ENCODE measurements at places on chromosomes 4 and X.

- no peak for DNase-seq
Measured at GRCh38 chr4:152983774-152984411, 47.8 kb downstream of the FHDC1 start.

GRCh38 chr4:38387348-38387747 is 276.7 kb upstream of the KLF3 start:
- no peak for DNase-seq

DNA sequence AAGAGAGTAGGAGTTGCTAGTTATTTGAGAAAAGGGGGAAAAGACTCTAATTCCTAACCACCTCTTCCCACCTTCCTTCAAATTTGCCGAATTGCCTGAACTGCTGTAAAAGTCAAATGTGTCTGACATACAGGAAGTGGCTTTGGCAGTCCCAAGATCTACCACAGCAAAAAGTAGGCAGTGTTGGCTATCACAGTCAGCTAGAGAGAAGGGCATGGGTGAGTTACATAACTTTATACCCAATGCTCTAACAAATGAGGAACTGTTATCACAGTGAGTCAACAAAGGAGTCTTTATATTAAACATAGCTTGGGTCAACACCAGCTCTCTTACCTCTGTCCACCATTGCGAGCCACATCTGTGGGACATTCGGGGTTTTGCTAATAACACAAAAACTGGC is 2.4 kb upstream of the MBNL3 start:
- peak; percentile 60 for DNase-seq

GRCh38 chr4:158371158-158371557 is 150.5 kb upstream of the RXFP1 start:
- no peak for DNase-seq

GRCh38 chr4:140653718-140654494 is 85.1 kb upstream of the UCP1 start:
- DNase-seq: no peak

DNA sequence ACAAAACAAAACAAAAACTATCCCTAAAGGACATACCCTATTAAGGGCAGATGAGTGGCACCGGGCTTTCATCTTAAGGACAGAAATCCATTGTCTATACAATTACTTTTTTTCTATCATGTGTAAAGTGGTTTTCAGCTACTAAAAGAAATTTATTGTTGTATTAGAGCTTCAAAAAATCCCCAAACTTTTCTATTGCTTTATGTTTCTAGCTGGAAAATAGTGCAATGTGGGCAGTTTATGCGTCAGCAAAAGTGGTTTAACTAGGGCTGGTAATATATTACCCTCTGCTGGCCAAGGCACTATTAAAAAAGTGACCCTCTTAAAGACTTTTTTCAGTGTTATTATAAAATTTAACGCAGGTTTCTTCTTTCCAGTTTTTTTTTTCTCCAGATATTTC is 15.5 kb upstream of the GPR82 start:
- DNase-seq: no peak
